ENCODE measurements at places on chromosomes 13 and 19. TPM values are rescaled to one million over a fixed set of nuclear protein-coding genes. Genes with fewer than 3 reads are reported as not detected.

- no peak for DNase-seq
These were observed 669.6 kb downstream of the DIAPH3 start for GRCh38 chr13:59494151-59494550.

- no peak for DNase-seq
These were observed 3.7 kb upstream of the TYROBP start for GRCh38 chr19:35911790-35912189.

ZC3H13 gene
- total RNA-seq = 44.1 TPM

- no peak for DNase-seq
These were observed 13.2 kb downstream of the SPINT2 start for GRCh38 chr19:38277549-38277948.

- no peak for DNase-seq
These were observed 95.2 kb downstream of the GGACT start for GRCh38 chr13:100493418-100493817.

DNA sequence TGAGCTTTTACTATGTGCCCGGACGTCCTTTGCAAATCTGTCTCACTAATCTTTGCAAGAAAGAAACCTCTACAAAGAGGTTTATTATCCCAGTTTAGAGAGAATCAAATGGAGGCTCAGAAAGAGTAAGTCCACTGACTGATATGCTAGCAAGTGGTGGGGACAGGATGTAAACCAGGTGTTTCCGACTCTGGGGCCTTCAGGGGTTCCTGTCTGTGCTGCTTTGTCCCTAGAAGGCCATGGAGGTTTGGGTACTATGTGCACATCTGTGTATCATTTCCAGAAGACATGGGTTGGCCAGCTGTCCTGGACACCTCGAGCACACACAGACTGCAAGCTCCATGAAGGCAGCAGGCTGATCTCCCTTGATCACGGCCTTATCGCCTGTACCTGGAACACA, 1.2 kb upstream of the KPTN start:
- DNase-seq = no peak

- no peak for DNase-seq
These were observed 21.0 kb upstream of the UFM1 start for GRCh38 chr13:38328699-38329098.

- DNase-seq = no peak
These were observed 3.5 kb downstream of the COPE start for GRCh38 chr19:18915639-18916038.

DNA sequence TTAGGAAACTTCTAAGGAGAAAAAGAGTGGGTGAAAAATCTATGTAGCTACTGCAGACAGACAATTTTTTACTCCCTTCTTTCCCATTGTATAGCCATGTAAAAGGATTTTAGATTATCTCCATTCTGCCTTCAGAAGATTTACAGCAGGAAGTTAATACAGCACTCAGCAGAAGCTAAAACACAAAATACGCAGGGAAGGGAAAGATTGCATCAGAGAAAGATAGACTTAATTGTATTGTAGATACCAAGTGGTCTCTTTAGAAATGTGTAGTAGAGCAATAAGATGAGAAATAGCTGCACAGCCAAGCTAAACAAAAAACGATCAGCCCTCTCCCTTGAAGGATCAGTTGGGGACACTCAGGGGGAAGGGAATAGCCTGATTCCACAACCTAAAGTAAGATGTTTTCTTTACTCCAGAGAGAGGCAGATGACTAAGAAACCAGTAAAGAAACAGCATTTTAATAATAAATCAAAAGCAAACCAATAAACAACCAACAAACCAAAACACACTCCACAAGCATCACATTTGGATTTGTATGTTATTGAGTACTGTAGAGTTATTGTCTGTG, 236.7 kb upstream of the SLITRK1 start:
- no peak for DNase-seq

MISP3 gene
- 1.7 TPM for total RNA-seq

TNFSF9 gene
- total RNA-seq = 1.8 TPM

HRC gene
- total RNA-seq = 1.3 TPM

SIRT6 gene
- total RNA-seq = 20.7 TPM

IGFLR1 gene
- total RNA-seq = 10.8 TPM

GRCh38 chr13:23021906-23022305, 158.9 kb upstream of the SGCG start:
- no peak for DNase-seq

GRCh38 chr13:21849323-21849722, 178.4 kb downstream of the FGF9 start:
- no peak for DNase-seq

- no peak for DNase-seq
These were observed 68.3 kb downstream of the ZNF431 start for GRCh38 chr19:21210037-21210621.

GSX1 gene
- total RNA-seq = not detected

KLK6 gene
- total RNA-seq = not detected

- no peak for DNase-seq
These were observed 12.1 kb upstream of the PEX11G start for GRCh38 chr19:7500811-7501450.

HIF3A gene
- total RNA-seq = 27.4 TPM

GRCh38 chr13:26946684-26947343, 186.2 kb upstream of the GPR12 start:
- no peak for DNase-seq

ZFP82 gene
- total RNA-seq = 3.1 TPM

GRCh38 chr19:53507523-53508442, 30.2 kb upstream of the ZNF331 start:
- DNase-seq = no peak

MISP gene
- 0.67 TPM for total RNA-seq

ASPDH gene
- total RNA-seq = not detected

DNA sequence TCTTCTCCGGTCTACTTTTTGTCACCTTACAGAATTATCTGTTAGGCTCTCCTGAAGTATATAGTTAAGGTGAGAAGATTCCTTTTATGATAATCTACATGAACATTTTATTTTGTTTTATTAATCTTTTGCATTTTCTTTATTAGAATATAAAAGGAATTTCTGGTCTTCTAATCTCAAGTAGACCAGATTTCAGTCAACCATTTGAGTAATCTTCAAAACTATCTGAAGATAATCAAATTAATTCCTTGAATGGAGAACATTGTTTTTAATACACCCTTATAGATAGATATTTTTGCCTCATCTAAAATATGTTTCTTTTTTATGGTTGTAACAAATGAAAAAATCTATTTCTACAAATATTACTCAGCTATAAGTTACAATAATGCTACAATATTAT, 381.7 kb upstream of the PCDH20 start:
- DNase-seq = no peak

DNA sequence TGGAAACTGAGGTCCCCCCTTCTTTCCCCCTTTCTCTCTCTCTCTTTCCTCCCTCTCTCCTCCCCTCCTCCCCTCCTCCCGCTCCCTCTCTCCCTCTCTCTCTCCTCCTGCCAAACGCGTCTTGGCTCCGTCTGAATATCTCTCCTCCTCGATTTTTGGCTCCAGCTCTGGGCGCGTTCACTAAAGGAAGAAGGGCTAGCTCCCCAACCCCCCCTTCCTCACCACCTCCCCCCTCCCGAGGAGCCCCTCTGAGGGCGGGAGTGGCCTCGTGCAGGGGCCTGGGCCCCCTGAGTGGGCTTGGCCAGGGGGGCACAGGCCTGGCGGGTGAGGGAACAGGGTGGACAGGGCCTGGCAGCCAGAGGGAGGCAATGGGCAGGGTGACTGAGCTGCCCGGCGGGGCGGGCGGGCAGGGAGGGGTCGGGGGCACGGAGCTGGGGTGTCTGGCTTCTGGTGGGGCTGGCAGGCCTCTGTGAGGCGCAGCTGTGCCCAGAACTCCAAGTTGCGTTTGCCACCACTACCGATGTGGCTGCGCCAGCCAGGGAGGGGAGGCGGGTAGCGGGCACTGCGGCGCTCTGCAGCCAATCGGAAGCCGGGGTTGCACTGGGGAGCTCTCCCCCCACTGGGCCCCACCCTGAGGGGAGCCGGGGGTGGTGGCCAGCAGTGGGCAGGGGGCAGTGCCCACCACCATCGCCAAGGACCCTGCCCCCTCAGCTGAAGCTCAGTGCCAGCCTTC, 7.1 kb downstream of the NFIX start:
- DNase-seq = no peak

GRCh38 chr19:9219489-9219888, at the start of gene OR7D4:
Gene OR7D4, minus strand, starts transcription at chr19:9219589. Its CDS starts 4,752 bp downstream, at chr19:9214837.
- DNase-seq = no peak

DNA sequence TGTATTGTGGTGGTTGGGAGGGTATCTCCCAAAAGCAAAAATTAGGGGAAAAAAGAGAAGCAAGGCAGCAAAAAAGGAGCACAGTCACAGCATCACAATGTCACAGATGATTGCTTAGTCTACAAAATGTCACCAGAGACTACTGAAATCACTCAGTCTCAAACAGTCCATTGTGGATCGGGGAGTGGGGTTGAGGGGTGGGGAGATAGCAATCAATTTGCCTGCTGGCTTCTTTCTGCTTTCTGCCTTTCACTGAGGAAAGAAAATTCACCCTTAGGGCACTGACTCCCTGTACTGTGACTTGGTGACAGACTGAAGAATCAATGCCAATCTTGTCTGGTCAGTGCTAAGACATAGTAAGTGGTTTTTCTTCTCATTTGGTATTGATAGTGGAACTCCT, 2127.1 kb upstream of the PCDH20 start:
- DNase-seq = no peak

DNA sequence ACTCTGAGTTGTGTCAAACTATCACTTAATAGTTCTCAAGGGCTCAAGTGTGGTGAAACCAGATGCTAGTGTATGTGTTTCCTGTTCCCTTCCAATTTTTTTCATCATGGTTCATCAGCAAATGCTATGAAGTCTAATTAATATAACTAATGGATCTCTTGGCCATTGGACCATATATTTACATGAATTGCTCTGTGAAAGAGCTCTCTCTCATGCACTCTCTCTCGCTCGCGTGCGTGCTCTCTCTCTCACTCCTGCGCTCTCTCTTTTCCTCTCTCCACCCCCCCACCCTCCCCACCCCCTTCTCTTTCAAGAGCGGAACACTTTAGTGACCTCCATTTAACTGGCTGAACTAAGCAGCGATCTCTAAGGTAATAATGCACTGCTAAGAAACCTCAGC, 547.0 kb upstream of the GPC6 start:
- DNase-seq = no peak

Measured in mesenteric fat pad (tissue), 1 donor.